ENCODE measurements at places on chromosomes 5 and 9.

GRCh38 chr9:124760719-124761118 lies 10.4 kb downstream of the NR6A1 start:
- DNase-seq, result no peak

DNA sequence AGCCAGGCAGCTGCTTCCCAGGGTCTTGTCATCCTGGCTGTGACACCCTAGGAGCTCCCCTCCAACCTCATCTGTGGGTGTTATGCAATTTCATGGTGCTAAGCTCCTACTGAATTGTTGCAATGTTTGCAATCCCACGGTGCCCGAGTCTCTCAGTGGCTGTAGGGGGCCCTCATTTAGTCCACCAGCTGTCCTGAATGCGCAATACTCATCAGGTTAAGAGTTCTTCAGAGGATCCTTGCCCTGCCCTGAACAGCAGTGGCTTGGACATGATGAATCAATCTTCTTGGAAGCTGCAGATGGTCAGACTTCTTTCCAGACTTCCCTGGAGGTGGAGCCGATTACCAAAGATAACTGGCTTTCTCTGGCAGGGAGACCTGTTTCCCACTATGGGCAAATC lies 584.1 kb downstream of the CCDC171 start:
- DNase-seq, result no peak

DNA sequence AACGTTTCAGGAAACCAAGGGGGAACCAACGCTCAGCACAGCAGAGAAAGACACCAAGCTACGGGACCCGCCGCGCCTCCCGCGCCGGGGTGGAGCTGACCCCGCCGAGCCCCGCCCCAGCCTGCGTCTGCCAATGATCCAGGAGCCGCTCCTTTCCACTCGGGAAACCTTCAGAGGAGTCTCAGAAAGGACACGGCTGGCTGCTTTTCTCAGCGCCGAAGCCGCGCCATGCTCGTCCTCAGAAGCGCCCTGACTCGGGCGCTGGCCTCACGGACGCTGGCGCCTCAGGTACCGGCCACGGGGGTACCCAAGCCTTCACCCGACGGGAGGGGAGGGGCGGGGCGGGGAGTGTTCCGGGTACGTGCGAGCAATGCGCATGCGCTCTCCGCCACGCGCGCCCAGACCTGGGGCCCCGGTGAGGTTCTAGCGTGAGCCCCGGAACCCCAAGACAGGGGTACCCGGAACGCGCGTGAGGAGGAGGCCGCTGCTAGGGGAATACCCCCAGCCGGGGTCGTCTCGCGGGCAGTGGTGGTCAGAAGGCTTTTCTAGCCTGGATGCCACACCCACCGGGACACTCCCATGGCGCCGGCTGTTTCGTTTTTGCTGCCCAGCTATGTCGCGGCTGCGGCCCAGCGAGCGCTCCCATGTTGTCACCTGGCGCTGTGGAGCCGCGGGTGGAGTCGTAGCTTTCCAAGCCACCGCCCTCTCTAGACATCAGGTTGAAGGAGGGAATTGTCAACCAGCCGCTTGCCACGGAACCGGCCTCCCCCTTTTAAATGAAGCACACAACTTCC lies at the start of gene NIPSNAP3A:
TSS of gene NIPSNAP3A (plus strand) at position 119 of the 794 bp plus-strand sequence. CDS start at position 229, 110 bp downstream.
- DNase-seq, result peak; percentile 95

GRCh38 chr5:1494780-1495524 lies 28.8 kb downstream of the LPCAT1 start:
- no peak for DNase-seq

DNA sequence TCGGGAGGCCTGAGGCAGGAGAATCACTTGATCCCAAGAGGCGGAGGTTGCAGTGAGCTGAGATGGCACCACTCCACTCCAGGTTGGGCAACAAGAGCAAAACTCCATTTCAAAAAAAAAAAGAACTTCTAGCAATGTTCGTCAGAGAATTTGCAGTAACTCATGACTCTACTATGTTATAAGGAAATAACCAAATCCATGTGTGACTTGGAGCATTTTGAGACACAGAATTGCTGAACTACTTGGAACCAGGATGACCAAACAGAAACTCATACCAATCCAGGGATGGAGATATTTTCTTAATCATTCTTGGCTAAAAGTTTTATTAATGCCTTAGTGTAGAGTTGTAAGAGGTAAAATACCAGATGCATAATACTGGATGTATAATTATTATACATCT lies 99.9 kb upstream of the BNC2 start:
- DNase-seq, result no peak

GRCh38 chr9:77177894-77178794 lies 810 bp downstream of the VPS13A start:
- peak; percentile 82 for DNase-seq
